Astrocyte (in vitro differentiated cells and primary cell): ENCODE measurements at places on chromosomes 4 and X. TPM values are rescaled to one million over a fixed set of nuclear protein-coding genes. Genes with fewer than 3 reads are reported as not detected.

The TSPAN5 gene
- total RNA-seq = 61.4 and 69.0 TPM in 2 replicates

The GPAT3 gene
- 0.39 and 0.50 TPM in 2 replicates for total RNA-seq

The RIBC1 gene
- total RNA-seq = 0.34 and 0.46 TPM in 2 replicates

The USP11 gene
- 75.7 and 80.8 TPM in 2 replicates for total RNA-seq

The VSIG1 gene
- total RNA-seq = not detected in 2 replicates

The FAM241A gene
- 1.5 and 1.7 TPM in 2 replicates for total RNA-seq

The TLR8 gene
- total RNA-seq = not detected in 2 replicates

The SFRP2 gene
- total RNA-seq = 92.8 and 146 TPM in 2 replicates

The ADRA2C gene
- 3.2 and 4.2 TPM in 2 replicates for total RNA-seq

The GSX2 gene
- total RNA-seq = 1.1 and 1.7 TPM in 2 replicates

The SYTL5 gene
- total RNA-seq = 8.4 TPM in 2 replicates

The MAP7D2 gene
- 1.2 and 1.3 TPM in 2 replicates for total RNA-seq

The CPLX1 gene
- 0.41 and 1.9 TPM in 2 replicates for total RNA-seq

- H3K27me3 ChIP-seq = no peaks in the 10 kb centered on the region
- H3K4me1 ChIP-seq = no peaks in the 10 kb centered on the region
- DNase-seq = no peak
- H3K27ac ChIP-seq = no peak overlapping the region
These were observed 44.1 kb upstream of the TRPC3 start for GRCh38 chr4:121995790-121996537.

DNA sequence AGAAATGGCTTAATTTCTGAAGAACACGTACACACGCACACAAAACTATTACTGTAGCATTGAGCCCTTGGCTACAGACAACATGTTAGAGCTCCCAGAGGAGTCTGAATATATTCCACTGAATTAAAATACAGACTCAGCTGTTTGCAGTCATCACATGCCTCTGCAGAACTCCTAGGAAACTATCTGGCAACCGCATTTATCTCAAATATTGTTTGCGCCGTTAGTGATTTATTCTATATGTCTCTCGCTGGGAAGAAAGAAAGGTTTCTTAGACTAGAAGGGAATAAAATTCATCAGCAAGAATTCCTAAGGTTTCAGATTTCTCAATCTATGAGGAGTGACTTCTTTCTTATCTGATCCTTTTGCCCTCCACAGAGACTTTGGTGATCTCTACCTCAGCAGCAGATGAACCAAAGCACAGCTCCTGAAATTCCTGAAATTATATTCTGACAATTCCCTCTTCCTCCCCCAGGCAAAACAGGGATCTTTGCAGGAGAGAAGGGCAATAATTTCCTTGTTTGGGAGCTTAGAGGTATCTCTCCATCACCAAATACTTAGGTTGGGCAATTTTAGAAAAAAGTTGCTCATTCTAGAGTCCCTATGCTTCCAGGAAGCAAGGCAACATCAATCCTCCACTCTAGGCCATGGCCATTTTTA, 199.2 kb downstream of the APBB2 start:
- no peaks in the 10 kb centered on the region for H3K27me3 ChIP-seq
- no peak overlapping the region for H3K27ac ChIP-seq
- peaks cover 9% of the 10 kb centered on the region for H3K36me3 ChIP-seq
- H3K4me3 ChIP-seq = no peak overlapping the region
- peaks cover 3% of the 10 kb centered on the region for H3K4me1 ChIP-seq

DNA sequence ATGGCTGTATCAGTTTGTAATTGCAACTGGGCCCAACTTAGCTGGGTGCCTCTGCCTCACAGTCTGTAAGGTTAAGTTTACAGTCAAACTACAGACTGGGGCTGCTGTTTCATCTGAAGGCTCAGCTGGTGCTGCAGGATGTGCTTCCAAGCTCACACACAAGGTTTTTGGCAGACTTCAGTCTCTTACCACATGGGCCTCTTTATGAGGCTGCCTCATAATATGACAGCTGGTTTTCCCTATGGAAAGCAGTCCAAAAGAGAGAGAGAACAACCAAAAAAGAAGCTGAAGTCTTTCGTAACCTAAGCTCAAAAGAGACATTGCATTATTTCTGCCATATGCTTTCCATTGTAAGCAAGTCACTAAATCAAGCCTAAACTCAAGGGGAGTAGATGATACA, 271.7 kb downstream of the DCTD start:
- no peaks in the 10 kb centered on the region for H3K27me3 ChIP-seq
- peaks cover 35% of the 10 kb centered on the region for H3K4me1 ChIP-seq
- no peak overlapping the region for H3K4me3 ChIP-seq
- H3K36me3 ChIP-seq = no peaks in the 10 kb centered on the region

DNA sequence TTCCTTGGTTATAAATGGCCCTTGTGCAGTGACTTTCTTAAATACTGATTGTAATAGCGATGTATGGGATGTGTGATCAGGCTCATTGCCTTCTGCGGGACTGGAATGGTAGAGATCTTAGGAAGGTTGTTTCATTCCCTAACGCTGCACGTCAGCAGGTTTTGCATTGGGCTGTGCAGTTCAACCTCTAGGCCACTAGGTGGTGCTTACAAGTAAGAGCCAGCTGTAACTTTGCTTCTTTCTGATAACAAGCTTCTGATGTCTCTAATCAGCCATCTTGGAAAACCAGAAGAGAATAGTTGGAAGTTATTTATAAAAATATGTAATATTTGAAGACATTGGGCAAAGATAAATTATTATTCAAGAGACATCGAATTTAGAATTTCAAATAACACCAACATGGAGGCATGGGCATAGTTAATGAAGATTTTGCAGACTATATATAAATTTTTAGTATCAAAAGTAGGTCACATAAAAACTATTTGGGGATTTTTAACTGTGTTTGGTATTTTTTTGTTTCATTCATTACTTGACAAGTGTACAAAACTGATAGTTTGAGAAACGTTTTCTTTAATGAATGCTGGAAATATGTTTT, 339.7 kb upstream of the PCDH7 start:
- peak; percentile 62 for DNase-seq
- H3K27me3 ChIP-seq = no peaks in the 10 kb centered on the region
- H3K4me3 ChIP-seq = no peak overlapping the region
- H3K4me1 ChIP-seq = no peaks in the 10 kb centered on the region

DNA sequence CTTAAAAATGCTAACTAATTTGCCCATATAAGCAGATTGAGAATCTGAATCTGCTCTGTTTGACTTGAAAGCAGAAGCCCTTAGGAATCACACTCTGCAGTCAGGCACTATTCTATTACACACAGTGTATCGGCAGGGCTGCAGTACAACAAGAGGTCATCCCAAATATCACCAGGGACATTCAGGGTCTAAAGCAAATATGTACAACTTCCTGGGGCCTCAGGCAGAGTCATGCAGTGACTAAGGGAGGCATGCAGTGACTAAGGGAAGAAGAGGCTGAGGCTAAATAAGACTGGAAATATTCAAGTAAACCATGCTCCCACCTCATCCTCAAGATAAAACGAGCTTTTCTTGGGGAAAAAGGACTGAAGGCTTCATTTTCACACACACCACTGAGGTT, 20.9 kb downstream of the MAPK10 start:
- peak overlapping the region; percentile 65 for H3K27ac ChIP-seq
- DNase-seq = peak; percentile 93
- H3K4me3 ChIP-seq = peak overlapping the region; percentile 1
- no peaks in the 10 kb centered on the region for H3K27me3 ChIP-seq

DNA sequence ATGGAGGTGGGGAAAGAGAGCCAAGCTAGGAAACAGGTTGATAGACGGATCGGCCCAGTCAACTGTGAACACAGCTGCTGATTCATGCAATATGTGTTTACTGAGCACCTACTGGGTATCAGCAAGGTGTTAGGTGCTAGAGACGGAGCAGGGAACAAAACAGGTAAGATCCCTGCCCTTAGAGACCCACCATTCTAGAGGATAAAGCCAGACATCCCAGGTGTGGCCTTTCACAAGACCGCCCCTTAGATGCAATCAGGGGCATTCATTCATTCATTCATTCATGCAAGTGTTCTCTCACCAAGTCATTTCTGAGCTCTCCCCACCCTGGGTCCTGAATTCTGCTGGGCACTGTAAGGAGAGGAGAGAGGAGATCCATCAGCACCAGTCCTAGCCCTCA, 20.2 kb upstream of the MTM1 start:
- peaks cover 18% of the 10 kb centered on the region for H3K4me1 ChIP-seq
- no peak overlapping the region for H3K4me3 ChIP-seq
- H3K36me3 ChIP-seq = no peaks in the 10 kb centered on the region
- no peak overlapping the region for H3K27ac ChIP-seq

DNA sequence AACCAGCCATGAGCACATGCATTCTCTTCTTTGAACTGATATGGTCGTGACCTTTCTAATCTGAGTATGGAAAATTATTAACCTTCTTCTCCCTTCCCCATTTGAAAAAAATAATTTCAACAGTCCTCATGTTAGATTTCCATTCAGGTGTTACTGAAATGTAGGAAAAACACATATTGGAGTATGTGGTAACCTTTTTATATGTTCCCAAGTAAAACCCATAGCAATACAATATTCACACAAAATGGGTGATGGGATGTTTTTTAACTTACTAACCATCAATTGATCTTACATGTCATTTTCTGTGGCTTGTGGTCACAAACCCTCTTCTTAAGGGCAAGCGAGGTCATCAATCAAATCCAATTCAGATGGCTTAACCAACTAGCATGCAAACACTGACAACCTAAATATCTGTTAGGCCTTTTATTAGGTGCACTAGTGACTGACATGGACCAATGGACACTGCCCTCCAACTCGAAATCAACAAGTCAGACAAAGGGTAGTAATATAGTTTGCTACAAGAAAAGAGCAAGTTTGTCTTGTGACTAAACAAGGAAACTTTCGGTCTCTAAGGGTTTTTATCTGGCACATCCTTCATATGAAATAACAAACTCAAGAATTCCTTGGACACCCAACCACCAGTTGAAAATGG, 74.3 kb downstream of the CAMK2D start:
- no peaks in the 10 kb centered on the region for H3K36me3 ChIP-seq
- H3K27ac ChIP-seq = peak overlapping the region; percentile 3
- H3K4me1 ChIP-seq = peaks cover 27% of the 10 kb centered on the region
- H3K4me3 ChIP-seq = no peak overlapping the region

GRCh38 chr4:174910271-174910670, 7.9 kb upstream of the ADAM29 start:
- no peaks in the 10 kb centered on the region for H3K4me1 ChIP-seq
- H3K4me3 ChIP-seq = no peak overlapping the region
- no peaks in the 10 kb centered on the region for H3K36me3 ChIP-seq
- no peaks in the 10 kb centered on the region for H3K27me3 ChIP-seq
- DNase-seq = no peak

DNA sequence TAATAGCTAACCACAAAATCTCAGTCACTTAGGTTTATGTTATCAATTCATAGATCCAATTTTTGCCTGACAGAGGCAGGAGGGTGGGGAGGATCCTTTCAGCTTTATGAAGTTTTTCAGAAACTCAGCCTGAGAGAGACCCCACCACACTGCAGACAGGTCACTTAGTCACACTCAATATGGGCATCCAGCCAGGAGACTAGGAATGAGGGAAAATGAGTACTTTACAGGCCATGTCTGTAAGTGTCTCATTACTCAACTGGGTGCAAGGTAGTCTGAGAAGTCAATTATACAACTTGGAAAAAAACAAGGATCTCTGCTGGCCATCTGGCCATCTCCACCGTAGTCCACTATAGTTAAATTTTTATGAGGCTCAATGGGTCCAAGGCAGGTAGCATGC, 365.9 kb downstream of the INPP4B start:
- H3K4me1 ChIP-seq = peaks cover 6% of the 10 kb centered on the region
- no peak overlapping the region for H3K27ac ChIP-seq
- DNase-seq = peak; percentile 64
- H3K27me3 ChIP-seq = no peaks in the 10 kb centered on the region
- H3K36me3 ChIP-seq = no peaks in the 10 kb centered on the region

GRCh38 chr4:93764639-93765246, 63.8 kb upstream of the ATOH1 start:
- H3K4me1 ChIP-seq = no peaks in the 10 kb centered on the region
- no peak overlapping the region for H3K4me3 ChIP-seq
- H3K27me3 ChIP-seq = peaks cover 2% of the 10 kb centered on the region
- H3K27ac ChIP-seq = no peak overlapping the region
- peak; percentile 2 for DNase-seq

GRCh38 chrX:153685156-153685536, 2.6 kb upstream of the SLC6A8 start:
- H3K27ac ChIP-seq = no peak overlapping the region
- no peaks in the 10 kb centered on the region for H3K27me3 ChIP-seq
- no peak for DNase-seq
- H3K4me1 ChIP-seq = peaks cover 8% of the 10 kb centered on the region
- no peaks in the 10 kb centered on the region for H3K36me3 ChIP-seq

DNA sequence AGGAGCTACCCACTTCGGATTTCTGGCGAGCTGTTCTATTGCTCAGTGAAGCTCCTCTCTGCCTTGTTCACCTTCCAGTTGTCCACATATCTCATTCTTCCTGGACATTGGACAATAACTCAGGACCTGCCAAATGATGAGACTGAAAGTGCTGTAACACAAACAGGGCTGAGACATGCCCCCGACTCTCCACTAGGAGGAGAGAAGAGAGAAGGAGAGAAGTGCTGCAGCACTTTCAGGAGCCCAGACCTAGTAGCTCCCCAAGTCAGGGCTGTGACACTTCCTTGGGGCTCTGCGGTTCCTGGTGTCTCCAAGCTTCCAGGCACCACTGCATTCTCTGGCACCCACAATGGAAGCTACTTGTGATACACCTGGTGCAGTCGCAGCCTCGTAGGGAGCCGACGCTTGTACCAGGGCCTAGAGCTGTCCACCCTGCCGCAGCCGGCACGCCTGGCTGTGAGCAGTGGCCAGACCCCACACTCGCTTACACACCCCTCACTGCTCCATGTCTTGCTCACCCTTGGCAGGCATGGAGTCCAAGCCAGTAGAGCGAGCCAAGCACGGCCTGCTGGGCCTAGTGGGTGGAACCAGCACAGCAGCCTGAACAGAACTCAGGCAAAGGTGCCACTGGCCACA, 234.9 kb downstream of the TECRL start:
- no peaks in the 10 kb centered on the region for H3K4me1 ChIP-seq
- H3K36me3 ChIP-seq = no peaks in the 10 kb centered on the region
- no peaks in the 10 kb centered on the region for H3K27me3 ChIP-seq
- H3K27ac ChIP-seq = no peak overlapping the region
- no peak overlapping the region for H3K4me3 ChIP-seq

- peak overlapping the region; percentile 64 for H3K4me3 ChIP-seq
- H3K27ac ChIP-seq = no peak overlapping the region
- no peaks in the 10 kb centered on the region for H3K27me3 ChIP-seq
- no peaks in the 10 kb centered on the region for H3K36me3 ChIP-seq
- peaks cover 7% of the 10 kb centered on the region for H3K4me1 ChIP-seq
These were observed 807 bp downstream of the SEL1L3 start for GRCh38 chr4:25861951-25862410.
